ENCODE measurements at places on chromosomes 1 and 21.
A peak's percentile ranks its signal among the peaks of the same experiment; 100 is the strongest.

DNA sequence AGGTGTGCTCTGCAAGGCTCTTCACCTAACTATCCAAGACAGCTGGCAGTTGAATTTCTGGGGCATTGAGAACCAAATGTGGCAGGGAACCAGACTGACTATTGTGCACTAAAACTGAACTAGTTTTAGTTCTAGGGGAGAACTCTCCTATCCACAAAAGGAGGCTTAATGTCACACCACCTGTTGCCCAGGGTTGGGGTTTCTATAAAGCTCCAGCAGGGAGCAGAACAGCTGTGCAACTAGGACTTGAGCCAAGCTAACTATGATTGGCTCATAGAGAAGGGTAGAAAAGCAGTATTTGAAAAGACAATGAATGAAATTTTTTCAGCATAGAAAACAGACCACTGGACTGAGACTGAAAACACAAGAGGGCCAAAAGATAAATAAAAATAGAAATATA, 53.3 kb upstream of the FGGY start:
- DNase-seq: peak; percentile 54

DNA sequence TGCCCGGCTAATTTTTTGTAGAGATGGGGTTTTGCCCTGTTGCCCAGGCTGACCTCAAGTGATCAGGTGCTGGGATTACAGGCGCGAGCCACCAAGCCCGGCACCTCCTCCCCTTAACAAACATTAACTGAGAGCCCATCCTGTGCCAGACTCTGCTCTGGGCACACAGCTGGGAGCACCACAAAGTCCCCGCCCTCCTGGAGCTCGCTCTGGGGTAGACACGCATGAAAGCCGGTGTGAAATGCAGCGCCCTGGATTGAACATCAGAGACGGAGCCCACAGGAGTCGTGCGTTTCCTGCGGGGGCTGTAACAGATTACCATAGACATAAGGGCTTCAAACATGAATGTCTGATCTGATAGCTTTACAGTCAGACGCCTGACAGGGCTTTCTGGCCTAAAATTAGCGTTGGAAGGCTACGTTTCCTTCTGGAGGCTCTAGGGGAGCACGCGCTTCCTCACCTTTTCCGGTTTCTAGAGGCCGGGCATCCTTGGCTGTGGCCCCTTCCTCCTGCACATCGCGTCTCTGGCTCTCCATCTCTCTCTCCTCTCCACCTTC, 14.3 kb downstream of the SLC27A3 start:
- no peak for DNase-seq

GRCh38 chr1:207628776-207629175, 16.2 kb upstream of the CR1L start:
- DNase-seq: no peak

GRCh38 chr1:20496241-20496661, 10.2 kb upstream of the CAMK2N1 start:
- no peak for DNase-seq

DNA sequence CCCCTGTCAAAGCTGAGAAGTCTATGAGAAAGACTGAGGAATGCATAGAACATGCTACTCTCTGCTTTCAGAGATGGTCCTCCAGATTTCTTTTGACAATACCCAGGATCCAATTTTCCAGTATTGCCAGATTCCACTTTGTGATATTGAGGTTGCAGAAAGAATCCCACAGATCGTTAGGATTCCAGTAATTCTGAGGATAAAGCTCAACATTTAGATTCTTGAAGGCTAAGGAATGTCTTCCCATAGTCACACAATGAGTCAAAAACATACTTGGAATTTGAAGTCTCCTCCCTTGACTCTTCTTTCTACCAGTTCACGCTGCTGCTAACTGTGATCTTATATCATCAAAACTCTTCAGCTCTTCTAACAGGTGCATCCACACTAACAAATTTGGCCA, 57.1 kb downstream of the TNFSF18 start:
- no peak for DNase-seq

GRCh38 chr1:21082073-21082472, 94.6 kb downstream of the EIF4G3 start:
- peak; percentile 38 for DNase-seq

DNA sequence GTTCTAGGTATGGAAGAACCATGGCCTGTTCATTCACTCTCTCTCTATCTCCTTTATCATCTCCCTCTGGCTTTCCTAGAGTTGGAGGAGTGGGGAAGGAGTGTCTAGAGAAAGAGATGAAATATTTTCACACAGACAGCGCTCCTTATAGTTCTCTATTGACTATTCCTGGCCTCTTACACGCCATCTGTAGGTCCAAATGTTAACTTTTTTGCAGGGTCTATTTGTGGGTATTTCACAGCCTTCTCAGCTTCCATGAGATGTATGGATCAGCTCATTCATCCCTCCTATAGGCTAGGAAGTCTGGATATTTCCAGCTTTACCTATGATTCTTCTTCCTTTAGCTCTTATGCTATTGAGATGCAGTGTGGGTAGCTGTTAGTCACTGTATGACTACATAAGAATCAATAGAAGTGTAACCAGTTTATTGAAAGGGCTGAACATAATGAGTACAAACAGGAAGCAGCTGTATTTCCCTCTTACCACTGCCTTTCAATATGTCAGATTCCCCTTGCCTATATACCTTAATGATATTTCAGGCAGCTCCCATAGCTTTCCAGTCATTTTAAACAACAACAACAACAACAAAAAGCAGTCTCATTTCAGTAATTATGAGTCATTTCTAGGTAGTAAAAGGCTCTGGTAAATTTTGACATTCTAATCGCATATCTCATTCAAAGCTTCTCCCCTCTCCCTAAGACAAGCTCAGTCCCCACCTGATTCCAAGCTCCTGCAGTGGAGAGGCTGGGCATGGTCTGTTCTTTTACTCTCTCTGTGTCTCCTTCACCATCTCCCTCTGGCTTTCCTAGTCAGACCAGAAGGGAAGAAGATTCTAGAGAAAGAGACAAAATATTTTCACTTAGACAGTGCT, 149.5 kb downstream of the TTLL7 start:
- peak; percentile 67 for DNase-seq

GRCh38 chr21:35059742-35060141, 10.6 kb upstream of the RUNX1 start:
- DNase-seq: no peak

DNA sequence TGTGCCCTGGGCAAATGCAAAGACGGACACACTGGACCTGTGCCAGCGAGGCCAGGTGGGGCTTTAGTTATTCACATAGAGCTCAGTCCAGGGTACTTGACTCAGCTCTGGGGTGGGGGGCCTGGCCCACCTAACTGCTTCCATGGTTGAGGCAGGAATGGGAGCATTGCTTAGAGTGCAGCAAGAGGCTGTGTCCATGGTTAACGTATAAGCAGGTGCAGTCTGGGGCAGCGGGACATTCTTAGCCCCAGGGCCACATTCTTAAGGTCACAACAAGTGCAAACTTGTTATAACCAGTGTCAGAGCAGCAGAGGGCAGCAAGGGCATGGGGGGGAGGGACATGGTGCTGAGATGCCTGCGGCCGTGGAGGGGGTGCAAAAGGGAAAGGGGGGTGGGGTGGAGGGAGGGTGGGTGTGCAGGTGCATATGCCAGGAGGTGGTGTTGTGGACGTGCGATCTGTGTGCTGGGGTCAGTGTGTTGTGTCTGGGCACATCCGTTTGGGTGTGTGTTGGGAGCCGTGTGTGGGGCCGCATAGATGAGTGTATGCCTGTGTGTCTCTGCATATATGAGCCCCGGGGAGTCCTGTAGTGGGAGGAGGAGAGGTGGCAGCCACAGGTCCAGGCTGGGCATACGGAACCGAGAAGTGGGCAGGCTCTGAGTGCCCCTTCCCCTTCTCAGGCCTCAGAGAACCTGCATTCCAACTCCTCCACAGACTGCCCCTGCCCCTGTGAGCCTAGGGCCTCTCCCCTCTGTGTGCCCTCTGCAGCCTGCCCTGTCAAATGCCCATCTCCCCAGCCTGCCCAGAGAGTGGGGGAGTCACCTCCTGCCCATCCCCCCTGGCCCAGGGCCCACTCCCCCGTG, 8.4 kb downstream of the KCNJ10 start:
- no peak for DNase-seq

GRCh38 chr21:35382696-35383095, 333.6 kb upstream of the RUNX1 start:
- DNase-seq: no peak

- no peak for DNase-seq
Measured at GRCh38 chr1:202873026-202873425, 15.9 kb downstream of the RABIF start.

DNA sequence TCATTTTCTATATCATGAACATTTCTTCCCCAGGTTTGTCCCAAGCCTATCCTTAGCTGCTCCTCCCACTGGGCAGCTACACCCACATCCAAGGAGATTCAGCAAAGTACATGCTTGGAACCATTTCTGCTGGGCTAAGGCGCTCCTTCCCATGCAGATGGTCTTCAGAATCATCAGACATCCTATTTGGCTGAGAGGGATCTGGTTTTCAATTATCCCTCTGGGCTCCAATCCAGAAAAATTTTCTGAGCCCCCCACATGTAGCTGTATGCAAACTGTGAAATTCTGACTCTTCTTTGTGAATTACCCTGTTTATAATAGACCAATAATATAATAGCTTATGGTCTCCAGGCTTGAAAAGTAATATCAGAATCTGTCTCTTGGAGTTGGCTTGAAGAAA, 99.2 kb downstream of the LAMC2 start:
- DNase-seq: no peak

GRCh38 chr1:208302699-208303238, 58.6 kb upstream of the PLXNA2 start:
- no peak for DNase-seq

GRCh38 chr1:209675565-209676154, 448 bp downstream of the G0S2 start:
- peak; percentile 44 for DNase-seq

Measured in NCI-H524 (cell line).